ENCODE measurements at places on chromosomes 7 and 10.

DNA sequence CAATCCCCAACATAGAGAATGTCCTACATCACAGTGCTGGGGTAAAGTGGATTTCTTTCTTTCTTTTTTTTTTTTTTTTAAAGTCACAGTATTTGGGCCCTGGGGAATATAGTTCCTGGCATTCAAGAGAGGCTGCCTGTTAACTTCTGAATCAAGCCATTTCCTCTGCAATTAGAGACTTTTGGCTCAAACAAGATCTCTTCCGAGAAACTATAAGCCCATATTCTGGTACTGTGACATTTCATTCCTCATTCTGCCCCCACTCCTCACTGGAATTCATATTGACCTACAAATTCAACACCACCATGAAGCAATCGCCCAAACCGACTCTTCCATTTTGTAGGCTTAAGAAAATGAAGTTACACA, 187.4 kb downstream of the PHTF2 start:
- DNase-seq, result no peak

DNA sequence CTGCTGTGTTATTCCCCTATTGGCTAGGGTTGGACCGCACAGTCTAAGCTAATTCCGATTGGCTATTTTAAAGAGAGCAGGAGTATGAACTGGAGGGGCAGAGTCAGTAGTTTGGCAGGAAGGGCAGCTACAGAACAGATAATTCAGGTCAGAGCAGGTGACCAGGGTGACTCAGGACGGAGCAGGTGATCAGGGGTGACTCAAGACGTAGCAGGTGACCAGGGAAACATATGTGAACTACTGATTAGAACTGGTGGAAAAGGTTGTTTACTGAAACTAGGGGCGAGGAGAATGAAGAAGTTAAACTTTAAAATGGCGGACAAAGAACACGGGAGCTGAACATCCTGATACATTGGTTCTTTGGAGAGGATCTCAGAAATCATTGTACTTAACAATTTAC, 102.3 kb downstream of the CCDC7 start:
- DNase-seq, result no peak

DNA sequence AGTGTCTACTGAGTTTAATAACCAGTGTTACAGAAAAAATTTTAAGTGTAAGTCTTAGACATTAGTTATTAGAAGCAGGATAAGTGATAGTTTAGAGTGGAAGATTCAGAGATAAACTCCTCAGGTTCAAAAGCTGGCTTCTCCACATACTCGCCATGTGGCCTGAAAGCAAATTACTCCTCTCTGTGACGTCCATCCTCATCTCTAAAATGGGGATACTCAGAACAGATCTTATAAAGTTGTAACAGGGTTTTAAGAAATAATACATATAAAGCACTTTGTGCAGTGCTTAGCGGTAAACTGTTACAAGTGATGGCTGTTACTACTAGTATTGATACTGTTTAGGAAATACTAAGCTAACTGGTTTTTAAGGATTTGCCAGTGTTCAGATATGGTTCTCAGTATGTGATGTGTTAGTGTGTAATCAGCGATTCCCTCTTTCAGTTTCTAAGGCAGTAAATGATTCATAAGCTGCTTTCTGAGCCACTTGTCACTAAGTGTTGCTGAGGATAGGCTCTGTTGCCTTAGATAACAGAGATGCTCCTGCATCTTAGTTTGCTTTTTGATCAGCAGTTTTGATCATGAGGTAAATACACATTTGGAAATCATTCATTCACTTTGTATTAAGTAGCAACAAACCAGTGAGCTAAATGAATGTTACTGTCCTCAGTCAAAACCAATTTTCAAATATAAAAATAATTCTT, 58.7 kb downstream of the CYP51A1 start:
- no peak for DNase-seq

- DNase-seq, result no peak
Measured at GRCh38 chr7:38806912-38807311, 102.1 kb downstream of the VPS41 start.

- no peak for DNase-seq
Measured at GRCh38 chr7:2713370-2713769, 25.4 kb downstream of the AMZ1 start.
